ENCODE measurements at places on chromosomes 2 and 18.

- no peaks in the 10 kb centered on the region for H3K36me3 ChIP-seq
- DNase-seq: no peak
- H3K4me1 ChIP-seq: no peaks in the 10 kb centered on the region
- H3K27me3 ChIP-seq: peaks cover 2% of the 10 kb centered on the region
- no peak overlapping the region for H3K27ac ChIP-seq
Observed at GRCh38 chr18:44245019-44245418, 435.7 kb upstream of the SETBP1 start.

- no peak for DNase-seq
- no peaks in the 10 kb centered on the region for H3K36me3 ChIP-seq
- H3K4me3 ChIP-seq: no peak overlapping the region
- peaks cover 16% of the 10 kb centered on the region for H3K4me1 ChIP-seq
Observed at GRCh38 chr2:773256-774160, 96.3 kb upstream of the TMEM18 start.

DNA sequence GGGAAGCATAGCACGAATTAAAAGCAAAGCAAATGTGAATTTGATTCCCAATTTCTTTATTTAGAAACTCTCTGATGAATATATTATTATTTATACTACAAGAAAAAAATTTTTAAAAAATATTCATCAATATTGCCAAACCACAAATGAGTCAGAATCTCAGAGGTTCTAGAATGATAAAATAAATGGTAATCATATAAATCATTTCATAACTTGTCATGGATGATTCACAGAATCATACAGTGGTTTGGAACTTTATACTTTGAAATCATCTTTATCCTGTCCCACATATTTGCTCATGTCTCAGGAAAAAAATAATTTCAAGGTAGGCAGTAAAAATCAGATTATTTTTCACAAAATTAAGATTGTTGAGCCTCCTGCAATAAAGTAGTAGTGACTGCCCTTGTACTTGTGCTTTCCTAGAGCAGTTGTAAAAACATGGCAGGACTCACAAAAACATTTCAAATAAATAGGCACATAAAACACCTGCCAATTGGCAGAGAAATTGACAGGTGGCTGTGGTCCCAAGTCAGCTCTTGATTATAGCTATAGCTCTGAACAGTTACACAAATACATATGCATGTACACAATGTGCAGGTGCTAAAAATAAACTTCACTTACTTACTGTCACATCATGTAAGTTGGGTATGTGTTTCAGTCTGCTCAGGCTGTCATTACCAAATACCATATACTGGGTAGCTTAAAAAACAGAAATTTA, 273.9 kb upstream of the SESTD1 start:
- H3K27ac ChIP-seq: no peak overlapping the region
- H3K36me3 ChIP-seq: no peaks in the 10 kb centered on the region
- no peak overlapping the region for H3K4me3 ChIP-seq
- no peak for DNase-seq
- H3K4me1 ChIP-seq: no peaks in the 10 kb centered on the region

DNA sequence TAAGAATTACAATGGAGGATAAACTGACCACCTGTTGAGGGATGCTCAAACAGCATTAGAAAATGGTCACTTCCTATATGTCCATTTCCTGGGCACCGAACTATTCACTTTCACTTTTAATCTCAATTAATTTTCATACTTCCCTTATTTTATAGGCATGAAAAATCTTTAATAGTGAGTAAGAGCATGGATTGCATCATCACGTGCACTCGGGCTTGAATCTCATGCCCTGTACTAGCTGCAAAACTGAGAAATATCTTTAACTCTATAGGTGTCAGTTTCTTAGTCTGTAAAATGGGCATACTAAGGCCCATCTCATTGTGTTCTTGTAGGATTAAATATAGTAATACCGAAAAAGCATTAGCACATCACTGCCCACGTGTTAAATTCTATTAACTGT, 183.9 kb upstream of the FIGN start:
- no peaks in the 10 kb centered on the region for H3K27me3 ChIP-seq
- DNase-seq: no peak
- H3K36me3 ChIP-seq: no peaks in the 10 kb centered on the region

DNA sequence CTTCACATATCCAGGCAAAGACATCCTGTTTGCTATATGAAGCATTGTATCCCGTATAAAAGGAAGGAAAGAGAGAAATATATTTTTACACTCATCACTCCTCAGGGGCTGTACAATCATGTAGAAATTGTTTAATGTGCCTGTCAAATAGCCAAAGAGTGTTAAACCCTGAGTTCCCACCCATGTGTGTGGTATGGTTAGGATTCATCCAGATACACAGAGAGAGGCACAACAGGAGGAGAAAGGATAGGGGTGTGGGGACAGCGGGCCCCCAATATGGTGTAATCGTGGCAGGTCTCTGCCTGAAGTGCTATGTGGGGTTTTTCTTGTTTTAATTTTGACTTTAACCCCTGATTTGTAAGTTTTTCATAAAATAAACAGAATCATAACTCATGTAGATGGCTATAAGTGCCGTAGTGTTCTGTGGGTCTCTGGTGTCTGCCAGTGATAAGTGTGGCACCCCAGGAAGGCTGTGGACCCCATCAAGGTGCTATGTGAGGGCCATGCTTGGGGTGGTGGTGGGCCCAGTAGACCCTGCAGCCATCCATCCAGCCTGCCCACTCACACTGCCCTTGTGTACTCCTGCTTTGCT, 10.2 kb upstream of the IL18R1 start:
- no peaks in the 10 kb centered on the region for H3K4me1 ChIP-seq
- no peak overlapping the region for H3K27ac ChIP-seq
- DNase-seq: no peak
- H3K36me3 ChIP-seq: no peaks in the 10 kb centered on the region
- no peaks in the 10 kb centered on the region for H3K27me3 ChIP-seq

DNA sequence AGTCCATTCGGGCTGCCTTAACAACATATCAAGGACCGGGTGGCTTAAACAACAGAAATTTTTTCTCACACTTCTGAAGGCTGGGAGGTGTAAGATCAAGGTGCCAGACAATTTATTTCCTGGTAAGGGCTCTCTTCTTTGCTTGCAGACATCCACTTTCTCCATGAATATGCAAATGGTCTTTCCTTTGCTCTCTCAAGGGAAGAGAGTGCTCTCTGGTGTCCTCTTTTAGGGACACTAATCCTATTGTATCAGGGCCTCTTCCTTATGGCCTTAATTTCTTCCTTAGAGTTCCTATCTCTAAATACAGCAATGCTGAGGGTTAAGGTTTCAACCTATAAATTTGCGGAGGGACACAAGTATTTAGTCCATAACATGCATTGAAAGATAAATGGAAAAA, 770.8 kb downstream of the DSC3 start:
- no peak for DNase-seq
- H3K36me3 ChIP-seq: no peaks in the 10 kb centered on the region
- H3K27me3 ChIP-seq: no peaks in the 10 kb centered on the region
- no peak overlapping the region for H3K27ac ChIP-seq
- H3K4me1 ChIP-seq: no peaks in the 10 kb centered on the region

- no peaks in the 10 kb centered on the region for H3K27me3 ChIP-seq
- no peaks in the 10 kb centered on the region for H3K36me3 ChIP-seq
- H3K27ac ChIP-seq: no peak overlapping the region
- DNase-seq: no peak
- no peaks in the 10 kb centered on the region for H3K4me1 ChIP-seq
Observed at GRCh38 chr18:71107244-71107643, 818.4 kb downstream of the SOCS6 start.

DNA sequence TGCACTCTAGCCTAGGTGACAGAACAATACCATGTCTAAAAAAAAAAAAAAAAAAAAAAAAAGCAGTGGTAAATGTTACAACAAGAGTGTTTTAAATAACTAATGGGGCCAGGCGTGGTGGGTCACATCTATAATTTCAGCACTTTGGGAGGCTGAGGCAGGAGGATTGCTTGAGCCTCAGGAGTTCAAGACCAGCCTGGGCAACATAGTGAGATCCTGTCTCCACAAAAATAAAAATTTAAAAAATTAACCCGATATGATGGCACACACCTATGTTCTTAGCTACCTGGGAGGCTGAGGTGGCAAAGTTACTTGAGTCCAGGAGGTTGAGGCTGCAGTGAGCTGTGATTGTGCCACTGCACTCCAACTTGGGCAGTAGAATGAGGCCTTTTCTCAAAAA, 37.1 kb downstream of the PAPOLG start:
- no peak overlapping the region for H3K4me3 ChIP-seq
- no peak overlapping the region for H3K27ac ChIP-seq
- H3K36me3 ChIP-seq: peaks cover 69% of the 10 kb centered on the region
- peaks cover 6% of the 10 kb centered on the region for H3K4me1 ChIP-seq

GRCh38 chr2:54676656-54677055, 46.8 kb upstream of the EML6 start:
- no peaks in the 10 kb centered on the region for H3K27me3 ChIP-seq
- H3K4me3 ChIP-seq: no peak overlapping the region
- peaks cover 13% of the 10 kb centered on the region for H3K4me1 ChIP-seq
- H3K36me3 ChIP-seq: no peaks in the 10 kb centered on the region
- H3K27ac ChIP-seq: no peak overlapping the region
- no peak for DNase-seq

DNA sequence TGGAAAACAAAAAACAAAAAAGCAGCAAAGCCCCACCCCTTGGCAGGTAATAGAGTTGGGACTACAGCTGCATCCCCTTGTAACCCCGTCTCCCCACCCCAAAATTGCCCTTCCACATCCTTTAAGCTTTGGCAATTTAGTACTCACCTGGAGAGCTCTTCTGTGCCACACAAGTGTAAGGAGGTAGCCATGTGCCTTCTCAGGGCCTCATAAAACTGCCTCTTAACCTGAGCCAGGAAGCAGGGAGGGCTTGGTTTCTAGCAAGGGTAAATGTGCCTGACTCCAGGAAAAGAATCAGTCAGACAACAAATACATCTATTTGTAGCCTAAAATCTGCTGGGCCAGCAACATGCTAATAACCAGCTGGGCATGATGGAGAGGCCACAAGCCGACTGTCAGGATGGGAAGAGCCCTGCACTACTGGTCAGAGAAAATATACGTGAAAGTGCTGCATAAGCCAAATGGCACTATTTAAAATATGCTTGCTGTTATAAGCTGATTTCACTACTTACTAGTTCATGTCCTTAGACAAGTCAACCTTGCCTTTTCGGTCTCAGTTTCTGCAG, 46.3 kb downstream of the NOP58 start:
- peaks cover 10% of the 10 kb centered on the region for H3K36me3 ChIP-seq
- no peak overlapping the region for H3K27ac ChIP-seq
- H3K4me1 ChIP-seq: no peaks in the 10 kb centered on the region
- H3K4me3 ChIP-seq: no peak overlapping the region
- no peaks in the 10 kb centered on the region for H3K27me3 ChIP-seq

GRCh38 chr2:159484532-159484931, 131.8 kb downstream of the BAZ2B start:
- no peaks in the 10 kb centered on the region for H3K4me1 ChIP-seq
- no peaks in the 10 kb centered on the region for H3K27me3 ChIP-seq
- H3K27ac ChIP-seq: no peak overlapping the region
- no peak overlapping the region for H3K4me3 ChIP-seq
- no peak for DNase-seq
- H3K36me3 ChIP-seq: no peaks in the 10 kb centered on the region

GRCh38 chr2:100992262-100992661, 9.8 kb upstream of the RPL31 start:
- DNase-seq: no peak
- no peak overlapping the region for H3K27ac ChIP-seq
- H3K4me1 ChIP-seq: no peaks in the 10 kb centered on the region
- no peak overlapping the region for H3K4me3 ChIP-seq
- no peaks in the 10 kb centered on the region for H3K27me3 ChIP-seq
- no peaks in the 10 kb centered on the region for H3K36me3 ChIP-seq

- H3K4me1 ChIP-seq: peaks cover 5% of the 10 kb centered on the region
- no peak for DNase-seq
- H3K4me3 ChIP-seq: no peak overlapping the region
- H3K27me3 ChIP-seq: no peaks in the 10 kb centered on the region
- H3K36me3 ChIP-seq: no peaks in the 10 kb centered on the region
- no peak overlapping the region for H3K27ac ChIP-seq
Observed at GRCh38 chr2:127621981-127622431, 23.9 kb upstream of the GPR17 start.

GRCh38 chr2:21910832-21911507, 787.2 kb downstream of the TDRD15 start:
- H3K27me3 ChIP-seq: no peaks in the 10 kb centered on the region
- no peak overlapping the region for H3K4me3 ChIP-seq
- no peaks in the 10 kb centered on the region for H3K36me3 ChIP-seq
- no peaks in the 10 kb centered on the region for H3K4me1 ChIP-seq

GRCh38 chr2:205758051-205758450, 75.8 kb downstream of the NRP2 start:
- no peak for DNase-seq
- no peaks in the 10 kb centered on the region for H3K4me1 ChIP-seq
- H3K36me3 ChIP-seq: no peaks in the 10 kb centered on the region
- no peak overlapping the region for H3K4me3 ChIP-seq
- H3K27me3 ChIP-seq: no peaks in the 10 kb centered on the region

Data from natural killer cell (primary cell).